ENCODE measurements at places on chromosomes 4 and X.

DNA sequence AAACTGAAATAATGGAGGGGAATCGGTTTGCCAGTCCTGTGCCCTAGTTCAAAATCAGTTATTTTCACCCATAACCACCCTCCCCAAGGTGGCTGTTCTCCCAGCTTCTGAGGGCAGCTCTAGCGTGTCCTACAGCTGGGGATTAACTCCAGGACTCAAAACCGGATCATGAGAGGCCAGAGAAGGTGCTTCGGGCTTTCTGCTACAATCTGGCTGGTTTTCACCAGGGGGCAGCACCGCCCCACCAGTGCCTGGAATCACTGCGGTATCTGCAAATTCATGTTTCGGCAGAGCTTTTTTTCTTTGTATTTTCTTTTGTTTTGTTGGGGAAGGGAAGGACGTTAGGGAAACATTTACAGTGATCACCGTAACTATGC, 28.4 kb downstream of the PDHA1 start:
- peak; percentile 74 for DNase-seq

GRCh38 chr4:81465406-81466340, 6.0 kb downstream of the RASGEF1B start:
- no peak for DNase-seq

- DNase-seq = no peak
Measured at GRCh38 chr4:23484689-23485088, 405.2 kb downstream of the PPARGC1A start.

- DNase-seq = no peak
Measured at GRCh38 chr4:24849351-24849750, 54.0 kb downstream of the SOD3 start.
